ENCODE measurements at places on chromosomes 2 and 18.

- DNase-seq, result no peak
Measured at GRCh38 chr18:46274266-46274665, 170.1 kb downstream of the HAUS1 start.

GRCh38 chr18:58091099-58091611 is 47.1 kb downstream of the NEDD4L start:
- DNase-seq, result no peak

- no peak for DNase-seq
Measured at GRCh38 chr2:113976277-113976928, 86.5 kb downstream of the ACTR3 start.

- DNase-seq, result no peak
Measured at GRCh38 chr2:110843959-110844510, 111.7 kb downstream of the ACOXL start.

DNA sequence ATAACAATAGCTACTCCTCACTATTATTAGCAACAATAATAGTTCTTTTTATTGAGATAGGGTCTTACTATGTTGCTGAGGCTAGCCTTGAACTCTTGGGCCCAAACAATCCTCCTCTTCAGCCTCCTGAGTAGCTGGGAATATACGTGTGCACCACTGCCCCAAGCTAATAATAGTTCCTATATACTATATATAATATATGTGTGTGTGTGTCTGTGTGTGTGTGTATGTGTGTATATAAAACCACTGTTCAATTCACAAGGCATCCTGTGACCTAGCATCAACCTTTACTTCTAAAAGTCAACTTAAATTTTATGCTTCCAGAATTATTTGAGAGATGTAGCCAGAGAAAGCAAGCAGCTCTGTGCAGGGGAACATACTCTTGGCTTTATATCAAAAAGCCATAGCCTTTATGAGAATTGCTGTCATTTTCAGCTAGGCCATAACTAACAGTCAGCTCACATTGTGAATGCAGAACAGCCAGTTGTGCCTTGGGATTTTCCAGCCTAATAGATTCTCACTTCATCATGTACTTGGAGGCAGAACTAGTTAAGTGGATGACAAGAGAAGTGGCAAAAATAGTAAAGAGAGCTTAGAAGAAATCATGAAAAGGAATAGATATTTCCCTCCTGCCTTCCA is 665.5 kb downstream of the NYAP2 start:
- DNase-seq, result no peak

DNA sequence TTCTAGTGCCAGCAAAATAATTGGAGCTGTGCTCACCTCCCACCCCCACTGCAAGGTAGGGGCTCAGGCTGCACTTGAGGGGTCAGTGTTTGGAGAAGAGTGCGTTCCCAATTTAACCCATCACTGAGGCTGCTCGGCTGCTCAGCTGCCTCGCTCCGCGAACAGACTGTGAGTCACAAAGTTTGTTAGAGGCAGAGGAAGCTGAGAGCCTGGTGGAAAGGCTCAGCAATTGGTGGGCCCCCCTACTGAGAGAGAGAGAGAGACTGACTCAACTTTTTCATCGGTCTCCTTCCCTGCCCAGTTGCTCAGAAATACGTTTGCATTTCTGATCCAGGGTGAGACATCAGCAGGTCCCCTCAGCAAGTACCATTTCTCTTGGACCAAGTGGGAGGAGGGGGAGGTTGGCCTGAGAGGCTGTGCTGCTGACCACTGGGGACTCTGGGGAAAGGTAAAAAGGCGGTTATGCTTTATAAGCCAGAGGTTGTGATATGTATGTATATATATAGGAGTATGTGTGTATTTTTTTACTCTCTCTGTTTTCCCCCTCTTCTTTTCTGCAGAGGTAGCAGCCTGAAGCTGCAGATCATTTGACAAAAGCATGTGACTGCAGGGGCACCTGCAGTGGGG is 1.5 kb downstream of the EFR3B start:
- peak; percentile 30 for DNase-seq

DNA sequence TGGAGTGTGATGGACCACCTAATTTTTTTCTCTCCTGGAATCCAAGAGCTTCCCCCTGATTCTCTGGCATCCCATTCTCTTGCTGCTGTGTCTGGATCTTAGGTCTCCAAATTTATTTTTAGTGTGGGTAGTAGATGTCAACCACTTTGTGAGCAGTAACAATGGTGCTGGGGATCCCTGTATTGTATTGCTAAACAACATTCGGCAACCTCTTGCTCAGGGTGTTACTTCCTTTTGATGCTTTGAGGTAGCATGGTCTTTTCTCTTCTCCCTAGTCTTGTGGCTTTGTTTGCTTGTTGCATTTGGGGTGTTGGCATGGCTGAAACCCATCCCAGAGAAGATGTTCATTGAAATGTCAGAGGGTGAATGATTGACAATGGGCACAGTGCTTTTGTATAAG is 737.4 kb downstream of the BCL11A start:
- DNase-seq, result no peak

DNA sequence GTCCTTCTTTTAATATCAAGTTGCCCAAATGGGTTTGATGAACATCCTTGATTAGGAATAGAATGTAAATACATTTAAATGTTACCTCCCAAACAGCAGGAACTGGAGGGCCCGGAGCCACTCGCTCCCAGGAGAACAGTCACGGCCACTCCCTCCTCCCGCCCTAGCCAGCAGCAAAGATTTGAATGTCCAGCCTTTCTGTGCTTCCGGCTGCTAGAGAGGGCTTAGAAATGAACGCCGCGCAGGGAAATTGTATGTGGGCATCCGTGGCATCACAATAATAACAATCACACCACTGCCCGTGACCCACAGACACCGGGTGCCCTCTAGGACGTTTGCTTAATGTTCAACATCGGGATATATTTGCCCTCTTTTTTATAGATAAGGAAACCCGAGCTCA is 164.9 kb upstream of the SALL3 start:
- DNase-seq, result no peak

- DNase-seq, result no peak
Measured at GRCh38 chr18:55239740-55240139, 280.5 kb upstream of the CCDC68 start.
